ENCODE measurements at places on chromosomes 1 and 21.
A peak's percentile ranks its signal among the peaks of the same experiment; 100 is the strongest.

GRCh38 chr1:172723251-172723650 lies 64.3 kb downstream of the FASLG start:
- peak; percentile 85 for DNase-seq

- no peak for DNase-seq
Measured at GRCh38 chr1:177960939-177961622, 8.8 kb downstream of the SEC16B start.

- DNase-seq, result no peak
Measured at GRCh38 chr1:11648732-11649158, 5.5 kb downstream of the FBXO2 start.

- no peak for DNase-seq
Measured at GRCh38 chr1:231134624-231135023, 27.2 kb upstream of the TRIM67 start.

DNA sequence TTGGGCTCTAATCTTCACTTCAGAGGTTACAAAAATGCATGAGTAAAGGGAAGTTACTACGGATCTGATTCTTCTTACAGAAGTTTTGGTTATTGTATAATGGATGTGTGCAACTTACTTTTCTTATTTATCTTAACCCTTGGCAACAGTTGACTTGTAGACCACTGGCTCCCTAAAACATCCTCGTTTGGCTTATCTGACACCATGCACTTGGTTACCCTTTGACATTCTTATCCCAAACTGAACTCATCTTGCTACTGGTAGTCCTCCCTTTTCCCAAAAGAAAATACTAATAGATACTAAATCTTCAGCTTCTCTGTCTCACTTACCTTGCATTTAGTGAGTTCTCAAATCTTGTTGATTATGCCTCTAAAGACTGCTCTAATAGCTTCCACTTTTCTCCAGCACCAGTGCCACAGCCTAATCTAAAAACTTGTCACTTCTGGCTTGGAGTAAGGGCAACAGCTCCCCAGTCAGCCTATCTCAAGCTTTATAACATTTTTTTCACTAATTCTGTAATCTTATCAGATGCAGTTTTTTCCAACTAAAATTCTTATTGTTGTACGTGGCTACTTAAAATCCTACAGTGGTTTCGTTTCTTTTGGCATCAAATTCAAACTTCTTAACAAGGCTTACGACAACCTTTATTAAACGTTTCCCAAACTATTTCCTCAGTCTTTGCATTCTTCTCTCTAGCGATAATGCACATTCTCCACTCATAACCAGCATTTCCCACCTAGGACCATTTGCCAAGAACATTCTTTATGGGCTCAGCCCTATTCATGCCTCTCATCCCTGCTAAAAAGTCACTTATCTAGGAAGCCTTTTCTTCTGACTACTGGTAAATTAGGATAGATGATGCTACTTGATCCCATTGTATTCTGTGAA lies 204.2 kb downstream of the KCNT2 start:
- peak; percentile 19 for DNase-seq

- DNase-seq, result peak; percentile 99
Measured at GRCh38 chr1:245060684-245061374, 94.0 kb upstream of the KIF26B start.

DNA sequence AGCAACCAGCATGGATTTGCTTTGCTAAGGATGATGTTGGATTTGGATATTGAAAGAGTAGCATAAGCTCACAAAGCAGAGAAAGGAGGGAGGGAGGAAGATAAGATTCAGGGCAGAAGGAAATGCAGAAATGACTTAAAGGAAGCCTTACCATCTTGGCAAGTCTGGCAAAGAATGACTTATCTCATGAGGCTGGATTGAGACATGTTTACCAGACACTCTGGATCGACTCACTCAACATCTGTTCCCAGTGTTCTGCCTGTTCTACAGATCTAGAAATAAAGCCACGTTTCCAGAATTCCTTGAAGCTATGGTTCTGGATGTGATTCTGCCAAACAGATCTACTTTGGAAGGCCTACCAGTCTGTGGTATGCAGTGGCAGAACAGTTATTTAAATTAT lies 38.8 kb upstream of the CTBS start:
- DNase-seq, result no peak

GRCh38 chr1:70358921-70359564 lies 4.5 kb upstream of the ANKRD13C start:
- no peak for DNase-seq

DNA sequence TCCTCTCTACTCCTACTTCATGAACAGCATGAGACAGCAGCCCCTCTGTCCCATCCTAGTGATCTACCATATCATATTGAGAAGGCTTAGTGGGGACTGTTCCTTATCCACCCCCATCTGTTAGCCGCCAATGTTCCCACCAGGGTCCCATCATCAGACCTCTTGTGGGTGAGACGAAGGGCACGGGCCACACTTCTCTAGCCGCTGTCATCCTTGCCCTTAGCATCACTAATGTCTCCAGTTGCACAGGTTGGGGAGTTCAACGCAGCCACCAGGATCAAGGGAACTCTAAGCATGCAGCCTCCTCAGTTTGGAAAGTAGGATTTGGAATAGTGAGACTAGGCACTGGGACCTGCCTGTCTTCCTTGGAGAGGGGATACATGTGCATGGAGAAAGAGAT lies 20.1 kb downstream of the INKA2 start:
- DNase-seq, result no peak

DNA sequence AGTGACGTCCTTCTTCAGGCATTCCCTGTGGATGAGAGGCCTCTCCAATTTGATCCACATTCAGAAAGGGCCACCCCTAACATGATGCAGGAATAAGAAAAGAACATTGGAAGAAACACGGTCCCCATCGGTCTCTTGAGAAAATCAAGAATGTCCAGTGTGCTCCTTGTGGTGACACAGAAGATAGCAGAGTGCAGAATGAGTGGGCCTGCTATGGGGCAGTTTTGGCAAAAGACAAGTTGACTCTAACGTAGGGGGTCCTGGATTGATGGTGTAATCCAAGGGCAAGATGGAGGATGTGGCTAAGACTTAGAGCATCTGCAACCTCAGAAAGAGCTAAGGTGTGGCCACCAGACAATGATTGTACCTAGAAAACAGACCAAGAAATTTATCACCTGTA lies 45.1 kb upstream of the COP1 start:
- DNase-seq, result no peak

DNA sequence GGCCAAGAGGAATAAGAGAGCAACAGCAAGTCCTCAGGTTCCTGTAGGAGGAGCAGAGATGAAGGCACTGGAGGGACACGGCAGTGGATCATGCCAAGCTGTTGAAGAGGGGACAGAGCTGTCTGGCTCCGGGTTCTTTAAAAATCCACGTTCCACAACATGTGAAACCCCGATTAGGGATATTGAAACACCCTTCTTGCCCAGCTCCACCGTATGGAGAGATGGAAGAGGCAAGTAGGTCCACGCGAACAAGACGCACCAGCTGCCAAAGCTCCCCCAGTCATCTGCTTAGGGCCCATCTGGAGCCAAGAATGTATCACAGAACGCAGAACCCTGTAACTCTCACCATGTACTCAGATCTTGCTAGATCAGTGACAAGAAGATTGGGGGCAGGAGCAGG lies 3.9 kb downstream of the C1orf198 start:
- no peak for DNase-seq

DNA sequence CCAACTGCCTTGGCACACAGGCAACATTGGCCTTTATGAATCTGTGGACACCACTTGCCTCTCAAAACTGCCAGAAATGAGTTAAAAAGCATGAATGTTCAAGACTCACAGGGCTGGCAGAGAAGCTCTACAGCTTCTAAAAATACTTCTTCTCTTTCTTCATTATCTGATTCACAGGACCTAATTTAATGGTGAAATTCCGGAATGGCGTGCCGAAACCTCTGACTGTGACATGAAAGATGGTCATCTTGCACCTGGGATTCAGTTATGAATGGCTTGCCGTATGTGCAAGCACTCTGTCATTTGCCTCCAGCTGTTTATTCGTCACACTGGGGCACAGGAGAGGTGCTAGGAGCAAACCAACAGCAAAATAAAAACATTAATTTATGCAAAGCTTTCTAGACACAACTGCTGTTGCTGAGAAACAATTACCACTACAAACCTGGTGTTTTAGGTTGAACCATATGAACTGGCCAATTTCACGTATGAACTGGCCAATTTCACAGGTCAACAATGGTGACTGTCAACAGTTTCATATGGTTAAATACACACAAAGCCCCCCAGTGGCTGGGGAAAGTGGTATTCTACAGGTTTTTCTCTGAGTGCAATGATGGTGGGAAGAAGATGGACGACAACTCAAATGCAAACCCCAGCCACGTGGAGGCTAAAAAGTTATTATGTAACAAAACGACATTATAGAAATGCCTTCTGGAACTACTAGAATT lies 648.3 kb downstream of the KIF26B start:
- DNase-seq, result peak; percentile 46

DNA sequence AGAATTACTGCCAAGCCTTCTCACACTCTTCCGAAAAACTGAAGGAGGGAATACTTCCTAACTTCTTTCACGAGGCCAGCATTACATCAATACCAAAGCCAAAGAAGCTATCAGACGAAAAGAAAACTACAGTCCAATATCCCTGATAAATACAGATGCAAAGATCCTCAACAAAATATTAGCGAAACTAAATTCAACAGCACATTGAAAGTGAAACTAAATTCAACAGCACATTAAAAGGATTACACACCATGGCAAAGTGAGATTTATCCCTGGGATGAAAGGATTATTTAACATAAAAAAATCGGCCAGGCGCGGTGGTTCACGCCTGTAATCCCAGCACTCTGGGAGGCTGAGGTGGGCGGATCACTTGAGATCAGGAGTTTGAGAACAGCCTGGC lies 176.8 kb downstream of the FAF1 start:
- peak; percentile 56 for DNase-seq

DNA sequence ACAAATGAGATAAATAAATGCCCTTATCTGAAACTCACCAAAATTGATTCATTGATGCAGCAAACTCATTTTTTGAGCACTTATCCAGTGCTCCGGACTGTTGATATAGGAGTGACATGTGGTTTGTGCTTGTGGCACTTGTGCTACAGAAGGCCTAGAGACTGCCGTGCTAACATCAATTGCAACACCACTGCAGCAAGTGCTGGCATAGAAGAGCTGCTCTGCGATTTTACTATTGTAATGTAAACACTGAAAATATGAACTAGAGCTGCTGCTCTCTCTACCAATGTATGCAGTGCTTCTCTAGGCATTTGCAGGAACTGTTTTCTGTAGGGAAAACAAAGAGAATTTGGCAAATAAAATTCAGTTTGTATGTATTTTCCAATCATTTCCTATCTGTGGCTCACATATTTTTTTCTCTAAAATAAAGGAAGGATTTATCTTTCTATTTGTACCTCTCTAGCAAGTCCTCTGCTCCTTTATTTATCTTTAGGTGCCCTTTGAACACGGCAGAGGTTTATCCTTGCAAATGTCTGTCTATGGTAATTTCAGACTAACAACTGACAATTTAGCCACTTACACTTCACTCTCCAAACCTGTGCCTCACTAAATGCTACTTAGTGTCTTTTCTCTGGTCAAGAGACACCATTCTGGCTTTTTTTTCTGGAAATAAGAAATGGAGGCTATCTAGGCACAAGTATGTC lies 409.5 kb upstream of the ADGRL2 start:
- peak; percentile 3 for DNase-seq
